ENCODE measurements at places on chromosomes 1 and 21.
A peak's percentile ranks its signal among the peaks of the same experiment; 100 is the strongest.

DNA sequence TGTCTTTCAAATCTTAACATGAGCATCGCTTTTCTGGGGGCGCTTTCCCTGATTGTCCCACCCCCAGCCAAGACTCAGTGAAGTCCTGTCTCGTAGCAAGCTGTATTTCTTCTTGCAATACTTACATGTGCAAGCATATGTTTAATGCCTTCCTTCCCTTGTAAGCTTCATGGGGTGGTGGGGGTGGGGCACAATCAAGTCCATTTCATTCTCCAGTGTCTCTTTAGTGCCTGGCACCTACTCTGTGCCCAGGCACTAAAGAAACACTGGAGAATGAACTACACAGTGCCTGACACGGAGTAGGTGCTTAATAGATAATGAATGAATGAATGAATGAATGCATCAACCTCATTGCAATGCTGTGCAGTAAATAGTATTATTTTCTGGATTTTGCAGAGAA lies 143.1 kb downstream of the PLPP3 start:
- DNase-seq = no peak

GRCh38 chr1:206636671-206637070 lies 1.3 kb downstream of the DYRK3 start:
- DNase-seq = no peak

GRCh38 chr1:34113362-34113761 lies 51.7 kb downstream of the CSMD2 start:
- no peak for DNase-seq

DNA sequence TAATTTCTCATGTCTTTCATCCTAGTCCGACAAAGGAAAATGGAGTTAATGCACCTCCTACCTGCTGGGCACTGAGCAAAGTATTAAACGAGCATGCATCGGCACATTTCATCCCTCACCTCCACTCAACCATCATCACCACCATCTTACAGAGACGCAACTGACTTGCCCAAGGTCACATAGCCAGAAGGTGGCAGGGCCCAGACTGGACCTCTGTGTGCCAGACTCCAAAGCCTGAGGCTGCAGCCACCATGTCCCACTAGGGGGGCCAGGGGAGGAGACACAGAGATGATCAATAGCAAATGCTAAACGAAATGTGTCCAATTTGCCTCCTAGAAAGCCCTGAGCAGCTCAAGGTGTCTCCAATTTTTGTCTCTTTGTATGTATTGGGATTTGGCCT lies 163.7 kb upstream of the EDN2 start:
- no peak for DNase-seq

- no peak for DNase-seq
Measured at GRCh38 chr1:95095833-95096217, 21.3 kb upstream of the TLCD4 start.

- no peak for DNase-seq
Measured at GRCh38 chr1:204523605-204524215, 7.5 kb downstream of the MDM4 start.

- peak; percentile 77 for DNase-seq
Measured at GRCh38 chr1:25642574-25643108, 26.1 kb downstream of the MAN1C1 start.

- no peak for DNase-seq
Measured at GRCh38 chr21:28309596-28309995, 683.1 kb downstream of the LTN1 start.

- DNase-seq = no peak
Measured at GRCh38 chr1:244860914-244861610, 3.3 kb downstream of the HNRNPU start.

DNA sequence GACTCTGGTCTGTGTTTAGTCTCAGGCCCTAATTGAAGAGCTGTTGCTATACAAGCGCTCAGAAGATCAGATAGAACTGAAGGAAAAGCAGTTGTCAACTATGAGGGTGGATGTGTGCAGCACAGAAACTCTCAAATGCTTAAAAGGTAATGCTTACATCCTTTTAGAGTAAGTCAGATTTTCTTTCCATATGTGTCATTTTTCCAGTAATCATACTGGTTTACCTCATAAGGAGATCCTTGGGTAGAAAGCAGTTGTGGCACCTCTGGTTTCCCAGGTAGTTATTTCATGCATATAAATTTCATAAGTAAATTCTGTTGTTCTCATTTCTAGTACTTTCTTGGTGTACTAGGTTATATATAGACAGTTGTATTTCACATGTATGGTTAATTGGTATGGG lies 43.0 kb upstream of the TARS2 start:
- no peak for DNase-seq

GRCh38 chr21:34844924-34845238 lies 176.1 kb downstream of the CLIC6 start:
- no peak for DNase-seq
